ENCODE measurements at places on chromosomes 1 and 21.

GRCh38 chr1:25657121-25657882, 40.7 kb downstream of the MAN1C1 start:
- H3K36me3 ChIP-seq, result no peaks in the 10 kb centered on the region
- H3K4me1 ChIP-seq, result no peaks in the 10 kb centered on the region
- DNase-seq, result no peak
- H3K27me3 ChIP-seq, result peaks cover 11% of the 10 kb centered on the region

DNA sequence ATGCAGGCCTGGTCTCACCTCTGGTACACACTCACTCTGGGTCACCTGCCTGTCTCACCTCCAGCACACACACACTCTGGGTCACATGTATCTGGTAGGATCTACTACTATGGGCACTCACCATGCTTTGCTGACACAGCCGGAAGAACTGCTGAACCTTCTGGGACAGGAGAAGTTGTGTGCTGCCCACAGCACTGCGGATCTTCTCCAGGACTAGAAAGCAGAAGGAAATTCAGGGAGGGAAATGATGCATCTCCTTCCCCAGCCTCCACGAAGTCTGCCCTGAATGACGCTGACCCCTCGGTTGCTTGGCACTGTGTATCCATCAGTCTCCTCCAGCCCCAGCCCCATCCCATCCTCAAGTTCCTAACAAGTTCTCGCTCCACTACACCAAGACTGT, 7.9 kb upstream of the SMIM12 start:
- no peaks in the 10 kb centered on the region for H3K4me1 ChIP-seq
- H3K27ac ChIP-seq, result no peak overlapping the region
- H3K36me3 ChIP-seq, result no peaks in the 10 kb centered on the region
- H3K27me3 ChIP-seq, result peaks cover 5% of the 10 kb centered on the region

- H3K4me3 ChIP-seq, result no peak overlapping the region
- H3K36me3 ChIP-seq, result no peaks in the 10 kb centered on the region
- H3K4me1 ChIP-seq, result peaks cover 16% of the 10 kb centered on the region
- no peak overlapping the region for H3K27ac ChIP-seq
- no peak for DNase-seq
- no peaks in the 10 kb centered on the region for H3K27me3 ChIP-seq
These were observed 28.4 kb downstream of the MAPKAPK2 start for GRCh38 chr1:206713070-206713469.

- no peaks in the 10 kb centered on the region for H3K36me3 ChIP-seq
- H3K4me3 ChIP-seq, result no peak overlapping the region
- no peak overlapping the region for H3K27ac ChIP-seq
- H3K27me3 ChIP-seq, result no peaks in the 10 kb centered on the region
These were observed 73.1 kb downstream of the GREM2 start for GRCh38 chr1:240538776-240539430.

GRCh38 chr1:113027007-113027406, 46.0 kb upstream of the LRIG2 start:
- H3K4me3 ChIP-seq, result no peak overlapping the region
- no peak for DNase-seq
- no peaks in the 10 kb centered on the region for H3K27me3 ChIP-seq
- H3K4me1 ChIP-seq, result no peaks in the 10 kb centered on the region
- no peaks in the 10 kb centered on the region for H3K36me3 ChIP-seq
- H3K27ac ChIP-seq, result no peak overlapping the region

GRCh38 chr1:40247655-40248054, at the start of gene TMCO2:
Gene TMCO2 (plus strand): TSS chr1:40247937. CDS start chr1:40247994, 57 bp downstream.
- no peak for DNase-seq
- no peaks in the 10 kb centered on the region for H3K36me3 ChIP-seq
- no peaks in the 10 kb centered on the region for H3K27me3 ChIP-seq
- no peak within 1 kb of the TSS for H3K4me3 ChIP-seq

- H3K4me1 ChIP-seq, result no peaks in the 10 kb centered on the region
- no peak within 1 kb of the TSS for H3K27ac ChIP-seq
- DNase-seq, result no peak
- H3K36me3 ChIP-seq, result no peaks in the 10 kb centered on the region
- H3K4me3 ChIP-seq, result no peak within 1 kb of the TSS
These were observed at the start of gene FCMR for GRCh38 chr1:206921772-206922265. Gene FCMR (minus strand): TSS chr1:206921941. CDS start chr1:206921854, 87 bp downstream.

GRCh38 chr1:60031146-60031545, 42.4 kb downstream of the C1orf87 start:
- H3K36me3 ChIP-seq, result no peaks in the 10 kb centered on the region
- peaks cover 2% of the 10 kb centered on the region for H3K4me1 ChIP-seq
- no peaks in the 10 kb centered on the region for H3K27me3 ChIP-seq
- H3K4me3 ChIP-seq, result no peak overlapping the region

- no peaks in the 10 kb centered on the region for H3K4me1 ChIP-seq
- no peaks in the 10 kb centered on the region for H3K27me3 ChIP-seq
- H3K36me3 ChIP-seq, result no peaks in the 10 kb centered on the region
- no peak for DNase-seq
- H3K27ac ChIP-seq, result no peak overlapping the region
- no peak overlapping the region for H3K4me3 ChIP-seq
These were observed 113.4 kb downstream of the SPSB1 start for GRCh38 chr1:9406111-9406510.

DNA sequence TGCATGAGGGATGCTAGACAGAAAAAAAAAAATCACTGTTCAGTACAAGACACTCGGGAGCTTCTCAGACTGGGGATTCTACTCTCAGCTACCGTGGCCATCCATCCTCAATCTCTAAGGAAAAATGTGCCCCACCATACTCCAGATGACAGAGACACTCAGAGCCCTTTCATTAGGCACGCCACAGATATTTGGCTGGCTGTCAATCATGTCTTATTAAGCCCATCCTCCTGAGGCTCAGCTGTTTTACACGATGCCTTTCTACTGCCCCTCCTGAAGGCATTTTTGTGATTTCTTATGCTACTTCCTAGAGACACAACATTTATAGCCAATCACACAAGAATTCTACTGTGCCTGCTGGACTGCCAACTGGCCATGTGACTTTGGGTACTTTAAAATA, 92.9 kb downstream of the KIF14 start:
- H3K27me3 ChIP-seq, result peaks cover 12% of the 10 kb centered on the region
- H3K27ac ChIP-seq, result no peak overlapping the region
- H3K4me3 ChIP-seq, result no peak overlapping the region
- no peak for DNase-seq

DNA sequence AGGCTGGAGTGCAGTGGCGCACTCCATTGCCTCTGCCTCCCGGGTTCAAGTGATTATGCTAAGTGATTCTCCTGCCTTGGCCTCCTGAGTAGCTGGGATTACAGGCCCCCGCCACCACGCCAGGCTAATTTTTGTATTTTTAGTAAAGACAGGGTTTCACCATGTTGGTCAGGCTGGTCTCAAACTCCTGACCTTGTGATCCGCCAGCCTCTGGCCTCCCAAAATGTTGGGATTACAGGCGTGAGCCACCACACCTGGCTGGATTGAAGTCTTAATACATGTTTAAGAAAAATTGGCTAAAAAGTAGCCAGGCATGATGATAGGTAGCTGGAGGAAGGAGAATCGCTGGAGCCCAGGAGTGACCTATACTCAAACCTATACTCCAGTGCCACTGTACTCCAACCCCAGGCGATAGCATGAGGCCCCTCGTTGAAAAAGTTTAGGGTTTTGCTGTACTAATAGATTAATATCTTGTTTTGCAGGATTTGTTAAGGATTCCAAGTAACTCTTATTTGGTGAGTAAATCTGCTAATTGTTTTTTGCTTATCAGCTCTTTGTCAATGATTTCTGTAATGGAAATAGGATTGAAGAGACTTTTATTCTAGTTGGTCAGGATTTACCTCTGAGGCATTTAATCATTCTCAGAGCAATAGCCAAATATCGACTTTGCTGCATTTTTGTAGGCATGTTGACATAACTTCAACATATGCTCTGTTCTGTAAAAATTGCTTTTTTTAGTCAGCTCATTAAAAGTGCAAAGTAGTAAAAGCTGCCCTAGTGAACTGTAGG, 2.0 kb downstream of the RCC1 start:
- no peaks in the 10 kb centered on the region for H3K27me3 ChIP-seq
- H3K27ac ChIP-seq, result peak overlapping the region; percentile 75
- peaks cover 65% of the 10 kb centered on the region for H3K36me3 ChIP-seq
- H3K4me1 ChIP-seq, result peaks cover 18% of the 10 kb centered on the region
- peak overlapping the region; percentile 70 for H3K4me3 ChIP-seq

DNA sequence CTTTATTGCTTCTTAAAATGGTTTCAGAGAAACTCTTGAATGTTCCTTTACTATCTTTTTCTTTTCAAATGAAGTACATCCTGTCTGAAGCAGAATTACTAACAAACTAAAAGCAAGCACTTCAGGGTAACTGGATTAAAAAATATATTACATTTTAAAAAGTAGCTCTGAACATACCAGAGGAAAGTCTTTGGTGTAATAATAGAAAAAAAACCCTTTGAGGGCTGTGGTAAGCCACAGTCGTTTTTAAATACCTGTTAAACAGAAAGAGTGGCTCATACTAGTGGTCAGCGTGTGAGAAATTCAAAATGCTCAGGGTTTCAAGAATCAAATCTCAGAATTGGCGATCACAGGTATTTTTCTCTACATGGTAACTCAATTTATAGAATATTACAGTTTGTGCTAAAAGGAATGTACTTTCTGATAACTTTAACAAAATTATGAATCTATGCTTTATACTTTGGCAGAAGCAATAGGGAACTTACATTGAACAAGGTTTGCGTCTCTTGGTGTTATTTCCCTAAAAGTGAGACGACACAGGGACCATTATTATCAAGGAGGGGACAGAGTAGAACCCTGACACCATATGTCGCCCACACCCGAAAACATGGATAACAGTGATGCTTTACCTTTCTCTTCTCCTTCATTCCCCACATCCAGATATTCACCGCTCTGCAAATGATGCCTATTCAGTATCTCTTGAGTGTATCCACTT, 97.0 kb upstream of the DPH5 start:
- H3K4me3 ChIP-seq, result no peak overlapping the region
- H3K36me3 ChIP-seq, result no peaks in the 10 kb centered on the region
- H3K27ac ChIP-seq, result no peak overlapping the region
- no peak for DNase-seq

DNA sequence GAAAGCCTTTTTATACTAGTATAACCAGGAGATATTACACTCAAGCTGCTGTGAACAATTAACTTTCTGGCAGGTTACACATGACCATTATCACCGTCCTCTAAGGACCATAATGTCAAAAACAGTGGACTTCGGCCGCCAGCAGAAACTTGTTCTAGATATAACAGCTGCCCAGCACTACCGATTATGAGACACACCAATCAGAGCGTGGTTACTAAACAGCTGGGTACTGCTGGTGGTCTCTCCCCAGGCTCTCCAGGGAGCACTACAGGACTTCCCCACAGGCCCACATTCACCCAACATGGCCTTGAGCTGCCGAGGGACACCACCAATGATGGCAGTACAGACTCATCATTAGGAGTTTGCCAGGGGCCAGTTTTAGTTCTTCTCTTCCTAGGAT, 57.9 kb upstream of the CTBS start:
- H3K36me3 ChIP-seq, result no peaks in the 10 kb centered on the region
- DNase-seq, result no peak
- no peak overlapping the region for H3K27ac ChIP-seq
- no peak overlapping the region for H3K4me3 ChIP-seq

GRCh38 chr1:173302890-173303829, 96.0 kb upstream of the TNFSF4 start:
- H3K36me3 ChIP-seq, result no peaks in the 10 kb centered on the region
- no peak overlapping the region for H3K27ac ChIP-seq

GRCh38 chr21:37257511-37257966, 9.6 kb downstream of the VPS26C start:
- peak overlapping the region; percentile 39 for H3K4me3 ChIP-seq
- no peaks in the 10 kb centered on the region for H3K27me3 ChIP-seq
- DNase-seq, result peak; percentile 74
- H3K4me1 ChIP-seq, result peaks cover 17% of the 10 kb centered on the region
- no peak overlapping the region for H3K27ac ChIP-seq

- H3K4me1 ChIP-seq, result 0 out of 2 replicates have a peak, but pooled peaks cover 5% of the 10 kb centered on the region
- H3K27ac ChIP-seq, result peak overlapping the region; percentile 34
- H3K4me3 ChIP-seq, result no peak overlapping the region
- DNase-seq, result no peak
- H3K36me3 ChIP-seq, result no peaks in the 10 kb centered on the region
These were observed 102.7 kb upstream of the NGF start for GRCh38 chr1:115440733-115441132.

- no peak for DNase-seq
- H3K27me3 ChIP-seq, result no peaks in the 10 kb centered on the region
- peaks cover 9% of the 10 kb centered on the region for H3K4me1 ChIP-seq
- H3K27ac ChIP-seq, result no peak overlapping the region
- H3K4me3 ChIP-seq, result no peak overlapping the region
- H3K36me3 ChIP-seq, result no peaks in the 10 kb centered on the region
These were observed 9.5 kb downstream of the SH3BGRL3 start for GRCh38 chr1:26289158-26290059.

- H3K27me3 ChIP-seq, result no peaks in the 10 kb centered on the region
- H3K27ac ChIP-seq, result no peak overlapping the region
- H3K4me3 ChIP-seq, result no peak overlapping the region
- H3K36me3 ChIP-seq, result no peaks in the 10 kb centered on the region
- no peak for DNase-seq
- H3K4me1 ChIP-seq, result peaks cover 13% of the 10 kb centered on the region
These were observed 242.8 kb downstream of the TGFB2 start for GRCh38 chr1:218587900-218588299.

DNA sequence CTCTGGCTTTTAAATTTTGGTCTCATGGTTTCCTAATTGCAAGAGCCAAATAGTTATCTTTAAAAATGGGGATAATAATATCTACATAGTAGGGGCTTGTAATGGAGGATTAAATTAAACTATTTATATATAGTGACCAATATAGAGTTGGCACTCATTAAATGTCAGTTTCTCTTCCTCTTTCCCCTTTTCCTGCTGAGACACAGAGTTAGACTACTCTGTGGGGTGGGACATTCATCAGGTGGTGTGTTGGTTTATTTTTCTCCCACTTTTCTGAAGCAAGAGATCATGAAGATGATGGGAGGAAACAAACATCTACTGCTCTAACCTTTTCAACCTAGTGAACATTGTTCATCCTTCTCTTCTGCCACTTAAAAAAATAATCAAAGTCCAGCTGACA, 17.3 kb upstream of the RAP1A start:
- no peaks in the 10 kb centered on the region for H3K4me1 ChIP-seq
- DNase-seq, result no peak
- no peak overlapping the region for H3K4me3 ChIP-seq
- no peak overlapping the region for H3K27ac ChIP-seq

- H3K27ac ChIP-seq, result peak overlapping the region; percentile 96
- no peaks in the 10 kb centered on the region for H3K36me3 ChIP-seq
- H3K4me1 ChIP-seq, result peaks cover 8% of the 10 kb centered on the region
These were observed 9.1 kb downstream of the MACF1 start for GRCh38 chr1:39213511-39214002.

GRCh38 chr1:198967566-198967965, 328.7 kb downstream of the PTPRC start:
- no peaks in the 10 kb centered on the region for H3K4me1 ChIP-seq
- peak; percentile 39 for DNase-seq
- H3K4me3 ChIP-seq, result no peak overlapping the region
- no peaks in the 10 kb centered on the region for H3K27me3 ChIP-seq
- no peak overlapping the region for H3K27ac ChIP-seq
- no peaks in the 10 kb centered on the region for H3K36me3 ChIP-seq

- H3K4me1 ChIP-seq, result peaks cover 15% of the 10 kb centered on the region
- H3K36me3 ChIP-seq, result peaks cover 33% of the 10 kb centered on the region
- H3K4me3 ChIP-seq, result peak overlapping the region; percentile 72
- H3K27me3 ChIP-seq, result no peaks in the 10 kb centered on the region
- peak overlapping the region; percentile 93 for H3K27ac ChIP-seq
These were observed 600 bp downstream of the CLK2 start for GRCh38 chr1:155272466-155273342.

Measured in SK-N-SH (cell line).